Caki2 (cell line): ENCODE measurements at places on chromosomes 5 and 9. TPM values are rescaled to one million over a fixed set of nuclear protein-coding genes. Genes with fewer than 3 reads are reported as not detected.

Gene PCDHA12
- not detected in 2 replicates for total RNA-seq

Gene PNPLA7
- 0.09 and 0.98 TPM in 2 replicates for total RNA-seq

Gene SLC46A2
- total RNA-seq: not detected in 2 replicates

Gene GHR
- not detected in 2 replicates for total RNA-seq

Gene FGF18
- 3.6 and 9.5 TPM in 2 replicates for total RNA-seq

Gene AHRR
- 0.09 and 5.2 TPM in 2 replicates for total RNA-seq

Gene PAPPA
- total RNA-seq: 1.2 and 1.9 TPM in 2 replicates

Gene F2RL1
- 10.7 and 11.9 TPM in 2 replicates for total RNA-seq

Gene ACTBL2
- total RNA-seq: 0.23 and 1.0 TPM in 2 replicates

Gene CDH18
- not detected in 2 replicates for total RNA-seq

Gene SLC34A3
- total RNA-seq: not detected in 2 replicates

Gene DAPK1
- 16.3 and 20.9 TPM in 2 replicates for total RNA-seq

Gene WDR5
- 18.3 and 24.9 TPM in 2 replicates for total RNA-seq

Gene AOPEP
- 33.1 and 55.5 TPM in 2 replicates for total RNA-seq

Gene NEUROG1
- not detected in 2 replicates for total RNA-seq

Gene CNTNAP3B
- 10.6 and 12.6 TPM in 2 replicates for total RNA-seq

Gene FAXDC2
- total RNA-seq: 0.26 and 4.2 TPM in 2 replicates

Gene ZNF608
- 23.9 and 24.7 TPM in 2 replicates for total RNA-seq

Gene NMUR2
- 6.4 TPM in 1 of 2 replicates, not detected in the other for total RNA-seq

Gene TENT4A
- total RNA-seq: 2.8 and 6.2 TPM in 2 replicates

Gene ACOT12
- not detected in 2 replicates for total RNA-seq

Gene PLEKHG4B
- not detected in 2 replicates for total RNA-seq

Gene LMNB1
- total RNA-seq: 206 and 220 TPM in 2 replicates

Gene PTGER4
- 3.4 and 7.5 TPM in 2 replicates for total RNA-seq

Gene LTC4S
- 1.3 TPM in 1 of 2 replicates, not detected in the other for total RNA-seq

Gene CARTPT
- not detected in 2 replicates for total RNA-seq

Gene PPIC
- total RNA-seq: 21.9 and 24.8 TPM in 2 replicates

Gene RFESD
- 0.55 and 1.1 TPM in 2 replicates for total RNA-seq

Gene TPPP
- total RNA-seq: 0.34 TPM in 1 of 2 replicates, not detected in the other

Gene TNFSF8
- total RNA-seq: not detected in 2 replicates

Gene TMEM232
- not detected in 2 replicates for total RNA-seq

Gene MAP1B
- 58.0 and 80.1 TPM in 2 replicates for total RNA-seq
